ENCODE measurements at places on chromosomes 4 and X.
A peak's percentile ranks its signal among the peaks of the same experiment; 100 is the strongest.

GRCh38 chr4:94536649-94537469 lies 85.1 kb downstream of the PDLIM5 start:
- H3K27ac ChIP-seq = no peak overlapping the region
- H3K4me3 ChIP-seq = no peak overlapping the region
- DNase-seq = no peak
- no peaks in the 10 kb centered on the region for H3K36me3 ChIP-seq
- peaks cover 5% of the 10 kb centered on the region for H3K4me1 ChIP-seq

DNA sequence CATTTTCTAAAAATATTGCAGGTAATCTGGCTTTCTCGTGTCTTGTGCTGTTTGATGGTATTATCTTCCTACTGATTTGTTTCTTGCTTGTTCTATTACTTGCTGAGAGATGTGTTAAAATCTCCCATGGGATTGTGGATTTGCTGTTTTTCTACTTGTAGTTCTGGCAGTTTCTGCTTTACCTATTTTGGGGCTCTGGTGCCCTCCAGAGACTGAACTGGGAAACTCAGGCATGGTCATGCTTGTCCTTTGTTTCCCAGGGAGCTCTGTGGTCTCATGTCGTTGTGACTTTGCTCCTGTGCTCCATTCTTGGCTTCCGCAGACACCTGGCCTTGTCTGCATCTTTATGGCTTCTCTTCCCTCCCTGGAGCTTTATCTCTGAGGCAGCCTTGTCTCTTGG lies 39.5 kb downstream of the NSD2 start:
- no peak overlapping the region for H3K4me3 ChIP-seq
- peak overlapping the region; percentile 74 for H3K27ac ChIP-seq
- no peaks in the 10 kb centered on the region for H3K27me3 ChIP-seq
- no peak for DNase-seq
- peaks cover 36% of the 10 kb centered on the region for H3K4me1 ChIP-seq
- H3K36me3 ChIP-seq = peaks cover 56% of the 10 kb centered on the region

DNA sequence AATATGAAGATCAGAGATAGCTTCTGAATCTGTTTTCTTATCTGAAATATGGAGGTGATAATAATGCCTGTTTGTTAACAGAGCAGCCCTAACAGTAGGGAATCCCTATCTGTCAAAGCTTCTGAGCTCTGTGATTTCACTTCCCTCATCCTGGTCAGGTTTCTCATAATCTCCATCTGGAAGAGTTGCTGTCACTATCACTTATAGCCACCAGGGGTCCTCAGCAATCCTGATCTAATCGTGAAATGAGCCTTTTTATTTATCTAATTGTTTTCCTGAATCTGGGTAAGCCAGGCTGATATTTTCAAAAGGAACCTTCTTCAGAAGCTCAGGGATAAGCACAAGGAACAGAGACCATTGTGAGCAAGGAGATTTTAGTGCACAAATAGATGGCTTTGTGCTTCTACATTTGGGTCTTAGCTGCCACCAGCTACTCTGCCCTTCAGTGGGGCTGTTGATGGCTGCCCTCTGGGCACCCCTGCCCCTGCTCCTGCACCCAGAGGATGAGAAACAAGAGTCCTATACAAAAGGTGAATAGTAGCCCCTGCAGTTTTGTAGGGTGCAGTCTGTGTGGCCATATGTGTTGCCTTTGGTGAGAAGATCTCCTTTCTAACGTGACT lies 196.4 kb upstream of the RADX start:
- no peak overlapping the region for H3K27ac ChIP-seq
- H3K4me3 ChIP-seq = no peak overlapping the region
- no peaks in the 10 kb centered on the region for H3K36me3 ChIP-seq
- no peaks in the 10 kb centered on the region for H3K27me3 ChIP-seq
- DNase-seq = no peak
- H3K4me1 ChIP-seq = no peaks in the 10 kb centered on the region

DNA sequence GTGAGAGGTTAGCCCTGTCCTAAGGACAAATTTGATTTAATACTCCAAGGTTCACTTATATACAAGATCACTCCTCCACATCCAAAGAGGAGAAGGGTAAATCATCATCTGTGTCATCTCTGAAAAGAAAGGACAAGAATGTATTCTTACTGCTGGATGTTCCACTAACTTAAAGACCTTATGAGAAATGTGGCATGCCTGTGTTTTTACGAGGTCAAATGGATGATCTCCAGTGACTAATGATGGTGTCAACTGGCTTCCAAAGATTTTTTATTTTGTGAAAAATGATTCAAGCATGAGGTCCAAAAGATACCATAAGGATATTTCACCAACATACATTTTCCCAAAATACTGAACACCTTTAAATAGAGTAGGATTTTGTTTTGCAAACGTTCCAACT lies 143.4 kb downstream of the PTCHD1 start:
- H3K4me1 ChIP-seq = no peaks in the 10 kb centered on the region
- no peak for DNase-seq
- H3K27ac ChIP-seq = no peak overlapping the region
- no peak overlapping the region for H3K4me3 ChIP-seq
- no peaks in the 10 kb centered on the region for H3K36me3 ChIP-seq
- H3K27me3 ChIP-seq = no peaks in the 10 kb centered on the region

DNA sequence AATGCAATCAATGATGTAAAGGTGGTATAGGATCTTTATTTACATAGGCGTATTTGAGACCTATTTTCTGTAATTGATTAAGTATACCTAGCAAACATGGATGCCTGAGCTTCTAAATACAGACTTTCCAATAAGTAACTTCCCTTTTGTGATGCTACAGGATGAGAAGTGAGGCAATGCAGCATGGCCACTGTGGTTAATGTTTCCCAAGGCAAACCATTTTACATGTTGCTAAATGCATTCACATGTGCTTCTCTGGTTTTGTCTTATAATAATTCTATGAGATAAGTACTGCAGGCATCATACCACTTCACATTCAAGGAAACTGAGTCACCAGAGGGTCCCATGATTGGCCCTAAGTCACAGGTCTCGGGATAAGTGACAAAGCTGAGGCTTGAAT lies 35.7 kb upstream of the NKX3-2 start:
- no peak for DNase-seq
- no peaks in the 10 kb centered on the region for H3K27me3 ChIP-seq
- no peak overlapping the region for H3K4me3 ChIP-seq

GRCh38 chrX:123740006-123740405 lies 7.2 kb upstream of the THOC2 start:
- no peak overlapping the region for H3K27ac ChIP-seq
- H3K4me1 ChIP-seq = peaks cover 6% of the 10 kb centered on the region
- H3K36me3 ChIP-seq = no peaks in the 10 kb centered on the region
- peaks cover 2% of the 10 kb centered on the region for H3K27me3 ChIP-seq
- no peak for DNase-seq

DNA sequence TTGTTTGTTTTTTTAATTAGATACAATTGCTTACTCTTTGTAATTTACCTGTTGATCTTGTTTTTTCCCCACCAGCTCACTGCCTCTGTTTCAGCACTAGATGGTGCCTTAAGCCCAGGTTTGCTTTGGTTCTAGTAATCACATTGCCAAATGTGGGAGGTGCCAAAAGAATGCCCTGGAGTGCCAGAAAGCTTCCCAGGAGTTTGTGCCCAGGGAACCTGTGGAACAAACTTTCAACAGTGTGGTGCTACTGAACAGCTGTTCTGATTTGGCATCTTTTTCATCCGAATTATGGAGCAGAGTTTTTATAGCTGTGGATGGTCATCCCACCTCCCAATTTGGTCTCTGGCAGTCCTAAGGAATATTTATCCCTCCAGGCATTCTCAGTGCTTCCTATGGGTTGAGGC lies 1000.7 kb downstream of the STIM2 start:
- H3K4me1 ChIP-seq = no peaks in the 10 kb centered on the region
- no peaks in the 10 kb centered on the region for H3K36me3 ChIP-seq

DNA sequence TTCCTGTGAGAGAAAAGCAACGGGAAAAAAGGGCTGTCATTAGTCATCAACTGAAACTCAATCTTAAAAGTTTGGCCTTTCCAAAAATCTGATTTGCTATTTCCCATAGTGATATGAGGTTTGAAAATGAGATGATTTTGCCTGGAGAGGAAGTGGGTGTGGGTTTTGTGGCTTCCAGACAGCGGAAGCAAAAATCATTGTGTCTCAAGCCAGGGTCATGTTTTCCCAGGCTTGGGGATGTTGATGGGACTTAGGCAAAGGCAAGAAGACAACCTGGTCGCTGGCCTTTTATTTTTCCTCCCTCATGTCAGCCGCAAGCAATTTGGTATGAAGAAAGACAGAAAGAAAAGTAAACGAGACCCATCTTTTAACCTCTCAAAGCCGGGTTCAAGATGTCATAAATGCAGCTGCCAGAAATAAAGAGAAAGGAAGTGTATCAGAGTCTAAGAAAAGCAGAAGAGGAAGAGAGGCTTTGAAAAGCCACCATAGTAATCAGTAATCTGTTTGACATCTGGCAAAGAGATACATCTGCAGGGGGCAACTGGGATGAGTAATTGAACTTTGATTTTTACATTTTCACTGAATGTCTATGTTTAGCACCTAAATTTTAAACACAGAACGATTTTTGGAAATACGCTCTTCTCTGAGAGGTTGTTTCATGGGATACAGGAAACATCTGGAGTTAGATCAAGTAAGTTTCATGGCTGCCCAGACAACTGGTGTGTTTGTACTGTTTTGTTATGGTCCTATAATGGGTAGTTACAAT lies 521.6 kb upstream of the SLIT2 start:
- no peaks in the 10 kb centered on the region for H3K36me3 ChIP-seq
- H3K4me1 ChIP-seq = peaks cover 6% of the 10 kb centered on the region
- H3K27ac ChIP-seq = no peak overlapping the region
- H3K27me3 ChIP-seq = no peaks in the 10 kb centered on the region

GRCh38 chrX:140298960-140299825 lies 205.7 kb downstream of the SOX3 start:
- H3K36me3 ChIP-seq = no peaks in the 10 kb centered on the region
- DNase-seq = no peak
- H3K4me1 ChIP-seq = no peaks in the 10 kb centered on the region
- H3K27me3 ChIP-seq = no peaks in the 10 kb centered on the region
